ENCODE measurements at places on chromosomes 2 and 18.

DNA sequence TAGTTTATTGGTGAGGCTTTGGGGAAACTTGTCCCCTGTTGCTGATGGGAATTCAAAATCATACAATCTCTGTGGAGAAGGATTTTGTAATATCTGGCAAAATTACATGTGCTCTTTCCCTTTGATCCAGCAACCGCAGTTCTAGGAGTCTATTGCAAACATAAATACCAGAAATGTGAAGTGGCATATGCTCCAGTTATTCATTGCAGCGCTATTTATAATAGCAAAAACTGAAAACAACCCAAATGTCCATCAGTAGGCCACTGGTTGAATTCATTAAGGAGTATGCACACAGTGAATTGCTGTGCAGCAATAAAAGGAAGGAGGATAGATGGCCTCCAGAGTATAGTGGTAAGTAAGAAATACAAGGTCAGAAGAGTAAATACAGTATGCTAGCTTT lies 76.5 kb downstream of the HNRNPLL start:
- DNase-seq = peak; percentile 22

GRCh38 chr2:54330926-54331835 lies 75.2 kb upstream of the TSPYL6 start:
- DNase-seq = no peak

DNA sequence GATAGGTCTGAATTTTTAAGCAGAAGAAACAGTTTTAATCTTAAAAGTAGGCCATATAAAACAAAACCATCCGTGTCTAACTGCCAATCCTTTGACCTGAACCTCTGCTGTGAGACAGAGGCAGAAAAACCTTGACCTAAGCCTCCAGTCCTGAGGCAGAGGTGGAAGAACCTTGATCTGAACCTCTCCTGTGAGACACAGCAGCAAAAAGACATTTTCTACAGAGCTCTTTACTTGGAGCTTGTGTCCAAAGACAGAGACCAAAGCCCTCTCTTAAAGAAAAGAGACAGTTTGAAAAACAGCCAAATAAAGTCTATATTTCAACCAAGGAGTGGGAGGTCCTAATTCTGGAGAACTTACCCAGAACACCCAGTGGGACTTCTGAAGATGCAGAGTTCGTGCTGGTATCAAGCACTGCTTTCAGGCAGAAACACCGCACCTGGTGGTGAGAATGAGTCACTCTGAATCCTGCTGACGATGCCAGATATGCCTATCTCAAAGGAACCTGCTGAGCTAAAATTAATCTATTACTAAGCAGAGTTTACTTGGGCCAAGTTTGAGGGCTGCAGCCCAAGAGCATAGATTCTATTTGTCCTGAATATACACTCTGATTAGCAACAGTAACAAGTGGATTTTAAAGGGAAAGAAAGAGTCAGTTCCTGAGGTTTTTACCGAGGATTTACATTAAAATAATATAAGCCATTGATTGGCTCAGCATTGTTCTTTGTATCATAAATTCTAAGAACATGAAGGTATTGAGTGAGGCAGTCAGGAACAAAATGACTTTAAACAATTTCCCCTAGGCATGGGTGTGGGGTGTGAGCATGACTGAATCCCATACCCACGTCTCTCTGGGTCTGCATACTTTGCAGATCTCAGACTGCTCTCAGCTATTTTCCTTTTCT lies 806.4 kb downstream of the TRIB2 start:
- no peak for DNase-seq

DNA sequence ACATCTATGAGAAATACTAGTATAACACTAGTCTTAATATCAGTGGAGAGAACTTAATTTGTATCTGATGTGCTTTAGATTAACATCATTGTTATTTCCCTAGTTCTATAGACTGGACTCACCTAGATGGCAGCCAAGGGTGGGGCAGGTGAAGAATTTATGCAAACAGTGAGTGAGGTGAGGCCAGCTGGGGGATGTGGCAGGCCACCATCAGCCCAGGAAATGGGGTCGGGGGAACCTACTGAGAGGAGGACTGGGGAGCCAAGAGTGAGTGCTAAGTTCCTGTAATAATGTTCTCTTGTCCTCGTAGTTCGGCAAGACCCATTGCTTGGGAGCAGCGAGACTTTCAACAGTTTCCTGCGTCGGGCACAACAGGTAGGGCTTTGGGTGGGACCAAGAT lies 2.5 kb downstream of the SNX17 start:
- no peak for DNase-seq

GRCh38 chr2:69175790-69176715 lies 163.1 kb downstream of the ANTXR1 start:
- DNase-seq = no peak

DNA sequence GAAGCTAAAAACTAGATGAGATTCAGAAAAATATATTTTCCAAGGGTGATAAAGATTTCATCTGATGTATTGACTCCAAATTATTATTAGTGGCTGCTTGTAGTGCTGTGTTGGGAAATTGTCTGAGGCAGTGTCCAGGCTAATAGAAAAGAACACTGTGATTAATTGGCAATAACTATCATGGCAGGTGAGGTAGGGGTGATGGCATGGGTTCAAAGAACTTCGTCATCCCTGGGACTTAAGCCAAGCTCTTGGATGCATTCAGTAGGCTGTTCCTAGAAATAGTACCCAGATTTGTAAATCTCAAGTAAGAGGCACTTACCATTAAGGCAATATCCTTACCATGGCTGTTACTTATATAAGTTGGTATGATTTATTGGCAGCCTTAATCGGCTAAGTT lies 13.2 kb upstream of the RAPGEF4 start:
- DNase-seq = no peak

- no peak for DNase-seq
These were observed 49.5 kb downstream of the EPAS1 start for GRCh38 chr2:46346719-46347118.

Measured in EL (cell line).